ENCODE measurements at places on chromosomes 1 and 21.

GRCh38 chr1:12434686-12435085, 183.3 kb downstream of the DHRS3 start:
- no peak for DNase-seq

- DNase-seq = no peak
Measured at GRCh38 chr1:162284206-162284955, 92.3 kb downstream of the SPATA46 start.

- no peak for DNase-seq
Measured at GRCh38 chr1:203229471-203230135, at the start of gene CHIT1. CHIT1 (minus strand) TSS chr1:203229673; CDS start chr1:203229636, 37 bp downstream.

DNA sequence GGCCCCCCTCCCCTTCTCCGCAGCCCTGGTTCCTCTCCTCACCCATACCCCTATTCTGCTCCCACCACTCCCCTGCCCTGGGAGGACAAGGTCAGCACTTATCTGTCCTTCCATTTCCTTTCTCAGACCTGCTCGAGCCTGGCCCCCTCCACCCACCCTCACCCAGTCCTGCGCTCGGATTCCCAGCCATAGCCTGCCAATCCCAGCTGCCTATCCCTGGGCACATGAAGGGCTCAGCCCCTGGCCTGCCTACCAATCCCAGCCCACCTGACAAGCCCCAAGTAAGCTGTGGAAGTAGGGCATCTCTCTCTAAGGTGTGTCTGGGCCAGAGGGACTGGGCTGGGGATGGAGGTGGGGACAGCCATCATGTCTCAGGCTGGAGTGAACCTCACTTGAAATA, 5.4 kb downstream of the BLACAT1 start:
- DNase-seq = no peak

- DNase-seq = no peak
Measured at GRCh38 chr1:90045853-90046563, 51.1 kb downstream of the ZNF326 start.

GRCh38 chr1:75615613-75616435, 4.9 kb upstream of the SLC44A5 start:
- DNase-seq = no peak

DNA sequence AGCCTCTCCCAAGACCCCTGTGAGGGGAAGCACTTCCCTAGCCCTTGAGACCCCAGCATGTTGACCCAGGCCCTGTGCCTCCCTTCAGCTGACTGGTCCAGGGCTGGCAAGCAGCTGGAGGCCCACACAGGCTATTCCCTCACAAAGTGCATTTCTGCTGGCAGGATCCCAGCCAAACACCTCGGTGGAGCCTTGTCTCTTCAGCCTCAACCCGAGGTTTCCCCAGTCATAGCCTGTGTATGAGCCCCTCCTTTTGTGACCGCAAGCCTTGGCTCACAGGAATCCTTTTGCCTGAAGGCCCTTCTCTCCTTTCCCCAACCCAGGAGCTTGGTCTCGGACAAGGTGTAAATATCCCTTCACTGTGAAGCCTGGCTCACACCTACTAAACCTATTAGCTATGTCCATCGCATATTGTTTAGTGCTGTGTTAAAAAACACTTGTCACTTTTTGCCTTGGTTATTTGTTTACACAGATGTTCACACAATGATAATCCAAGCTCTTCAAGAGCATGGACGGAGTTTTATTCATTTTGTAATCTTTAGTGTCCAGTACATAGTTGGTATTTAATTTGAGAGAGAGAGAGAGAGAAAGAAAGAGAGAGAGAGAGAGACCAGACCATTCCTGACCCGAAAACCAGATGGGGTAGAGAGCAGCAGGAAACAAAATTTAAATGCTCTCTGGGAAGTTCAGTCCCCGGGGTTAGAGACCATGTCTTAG, 8.5 kb upstream of the CD247 start:
- DNase-seq = no peak

- DNase-seq = no peak
Measured at GRCh38 chr1:183920651-183921050, 115.7 kb downstream of the RGL1 start.

DNA sequence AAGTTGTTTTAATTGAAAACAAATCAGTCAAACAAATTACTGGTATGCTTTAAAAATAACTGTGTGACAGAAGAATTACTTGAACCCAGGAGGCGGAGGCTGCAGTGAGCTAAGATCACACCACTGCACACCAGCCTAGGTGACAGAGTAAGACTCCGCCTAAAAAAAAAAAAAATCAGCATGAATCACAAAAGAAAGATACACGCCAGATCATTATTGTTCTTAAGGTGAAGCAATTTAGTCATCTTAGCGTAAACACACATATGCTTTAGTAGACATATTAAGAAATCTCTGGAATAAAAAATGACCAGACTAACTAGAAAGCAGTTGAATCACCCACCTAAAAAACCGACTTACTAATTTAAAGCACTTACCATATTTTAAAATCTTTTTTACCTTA, 20.2 kb downstream of the RERE start:
- DNase-seq = no peak

DNA sequence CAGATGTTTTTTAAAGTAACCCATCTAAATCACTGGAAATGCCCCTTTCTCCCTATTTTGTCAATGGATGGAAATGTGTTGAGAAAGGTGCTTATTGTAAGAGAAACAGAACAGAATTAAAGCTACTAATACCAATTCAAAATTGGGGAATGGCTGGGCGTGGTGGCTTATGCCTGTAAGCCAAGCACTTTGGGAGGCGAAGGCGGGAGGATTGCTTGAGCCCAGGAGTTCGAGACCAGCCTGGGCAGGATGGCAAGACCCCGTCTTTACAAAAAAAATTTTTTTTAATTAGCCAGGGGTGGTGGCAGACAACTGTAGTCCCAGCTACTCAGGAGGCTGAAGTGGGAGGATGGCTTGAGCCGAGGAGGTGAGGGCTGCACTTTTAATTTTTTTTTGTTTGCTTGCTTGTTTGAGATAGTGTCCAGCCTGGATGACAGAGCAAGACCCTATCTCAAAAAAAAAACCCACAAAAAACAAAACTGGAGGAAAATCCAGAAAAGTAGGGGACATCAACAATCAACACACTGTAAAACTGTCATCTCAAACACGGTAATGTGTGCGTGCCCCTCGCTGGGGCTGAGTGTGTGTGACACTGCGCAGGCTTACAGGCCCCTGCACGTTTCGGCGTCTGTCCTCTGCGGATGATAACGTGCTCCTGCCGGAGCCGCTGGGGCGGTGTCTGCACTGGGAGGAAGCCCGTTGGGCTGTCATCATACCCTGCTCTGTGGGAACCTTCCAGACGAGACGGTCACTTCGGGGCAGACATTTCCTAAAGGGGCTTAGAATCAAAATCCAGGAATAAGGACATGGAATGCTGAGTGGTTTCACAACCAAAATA, 11.6 kb upstream of the POFUT2 start:
- no peak for DNase-seq

GRCh38 chr1:26070296-26070962, 3.0 kb upstream of the TRIM63 start:
- no peak for DNase-seq

- no peak for DNase-seq
Measured at GRCh38 chr1:50591598-50591997, 168.4 kb upstream of the DMRTA2 start.

DNA sequence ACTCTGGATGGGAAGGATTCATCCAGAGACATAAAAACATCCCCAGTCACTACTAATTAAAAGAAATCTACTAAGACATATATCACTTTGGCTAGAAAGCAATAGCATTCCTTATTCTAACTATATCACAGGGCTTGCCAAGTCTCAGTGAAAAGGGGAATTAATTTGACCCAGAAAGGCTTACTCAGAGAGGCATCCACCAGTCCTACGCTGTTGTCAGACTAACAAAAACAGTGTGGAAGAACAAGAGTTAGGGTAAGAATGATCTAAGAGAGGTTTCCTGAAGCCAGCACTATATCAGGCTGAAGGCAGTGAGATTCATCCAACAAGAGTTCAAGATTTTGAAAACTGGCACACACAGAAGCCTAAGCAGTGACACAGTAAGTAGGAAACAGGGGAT, 126.1 kb downstream of the GDAP2 start:
- DNase-seq = no peak

DNA sequence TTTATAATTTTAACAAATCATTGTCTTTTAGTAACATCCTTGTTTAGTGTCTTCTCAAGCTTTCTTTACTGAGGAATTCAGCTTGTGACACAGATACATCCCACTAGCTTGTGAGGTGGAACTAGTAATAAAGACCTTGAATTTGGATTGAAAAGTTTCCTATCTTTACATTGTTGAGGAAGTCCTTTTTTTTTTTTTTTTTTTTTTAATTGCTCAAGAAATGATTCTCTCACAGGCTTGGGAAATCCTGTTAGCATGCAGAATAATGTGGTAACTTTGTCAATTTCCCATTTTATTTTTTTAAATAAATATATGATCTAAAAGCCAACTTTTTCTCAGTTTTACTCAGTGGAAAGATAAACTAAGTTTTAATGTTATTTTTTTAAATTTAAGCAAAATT, 15.8 kb downstream of the DENND2D start:
- no peak for DNase-seq

- DNase-seq = no peak
Measured at GRCh38 chr21:36706951-36707762, 8.2 kb downstream of the SIM2 start.

DNA sequence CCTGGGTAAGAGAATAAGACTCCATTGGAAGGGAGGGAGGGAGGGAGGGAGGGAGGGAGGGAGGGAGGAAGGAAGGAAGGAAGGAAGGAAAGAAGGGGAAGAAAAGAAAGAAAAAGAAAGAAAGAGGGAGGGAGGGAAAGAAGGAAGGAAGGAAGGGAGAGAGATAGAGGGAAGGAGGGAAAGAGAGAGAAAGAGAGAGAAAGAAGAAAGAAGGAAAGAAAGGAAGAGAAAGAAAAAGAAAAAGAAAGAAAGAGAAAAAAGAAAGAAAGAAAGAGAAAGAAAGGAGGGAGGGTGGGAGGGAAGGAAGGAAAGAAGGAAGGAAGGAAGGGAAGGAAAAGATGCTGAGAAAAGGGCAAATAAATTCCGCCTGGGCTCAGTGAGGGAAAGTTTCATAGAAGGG, 74.7 kb upstream of the IFNAR2 start:
- DNase-seq = no peak

GRCh38 chr21:45913418-45913765, 68.2 kb upstream of the COL6A1 start:
- DNase-seq = no peak

DNA sequence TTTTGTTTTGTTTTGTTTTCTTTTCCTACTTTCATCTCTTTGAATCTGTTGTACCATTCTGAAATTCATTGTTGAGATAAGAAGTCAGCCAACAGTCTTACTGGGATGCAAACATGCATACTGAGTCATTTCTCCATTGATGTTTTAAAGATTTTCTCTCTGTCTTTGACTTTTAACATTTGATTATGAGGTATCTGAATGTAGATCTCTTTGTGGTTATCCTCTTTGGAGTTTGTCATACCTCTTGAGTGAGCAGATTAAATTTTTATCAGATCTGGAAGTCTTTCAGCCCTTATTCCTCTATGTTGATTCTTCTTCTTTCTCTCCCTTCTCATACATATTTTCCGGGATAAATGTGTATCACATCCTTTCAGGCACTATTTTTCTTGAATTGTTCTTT, 406.9 kb upstream of the NCAM2 start:
- DNase-seq = no peak
